Bronchus fibroblast of lung (primary cell): ENCODE measurements at places on chromosomes 4 and X. TPM values are rescaled to one million over a fixed set of nuclear protein-coding genes. Genes with fewer than 3 reads are reported as not detected.

The CTAG1B gene
- not detected in 2 replicates for total RNA-seq

The KCNE5 gene
- total RNA-seq = 0.15 TPM in 1 of 2 replicates, not detected in the other

The NKRF gene
- total RNA-seq = 3.3 and 4.7 TPM in 2 replicates

The RAI2 gene
- 0.84 and 1.0 TPM in 2 replicates for total RNA-seq

The ACE2 gene
- total RNA-seq = not detected in 2 replicates

The FOXO4 gene
- total RNA-seq = 2.4 and 2.9 TPM in 2 replicates

The CXCL3 gene
- total RNA-seq = 2.4 and 4.6 TPM in 2 replicates

The NHSL2 gene
- 0.59 and 0.84 TPM in 2 replicates for total RNA-seq

The HELT gene
- total RNA-seq = not detected in 2 replicates

The ESX1 gene
- not detected in 2 replicates for total RNA-seq

The FOXP3 gene
- total RNA-seq = 0.15 and 0.50 TPM in 2 replicates

The CLOCK gene
- total RNA-seq = 11.7 and 14.1 TPM in 2 replicates

The SCML1 gene
- 6.1 and 9.6 TPM in 2 replicates for total RNA-seq

The ZNF280C gene
- 3.1 and 4.4 TPM in 2 replicates for total RNA-seq

The POU3F4 gene
- not detected in 2 replicates for total RNA-seq
